DND-41 (cell line): ENCODE measurements at places on chromosomes 3 and 15.
A peak's percentile ranks its signal among the peaks of the same experiment; 100 is the strongest.

GRCh38 chr15:56036546-56037067, 43.2 kb upstream of the NEDD4 start:
- no peak for DNase-seq

DNA sequence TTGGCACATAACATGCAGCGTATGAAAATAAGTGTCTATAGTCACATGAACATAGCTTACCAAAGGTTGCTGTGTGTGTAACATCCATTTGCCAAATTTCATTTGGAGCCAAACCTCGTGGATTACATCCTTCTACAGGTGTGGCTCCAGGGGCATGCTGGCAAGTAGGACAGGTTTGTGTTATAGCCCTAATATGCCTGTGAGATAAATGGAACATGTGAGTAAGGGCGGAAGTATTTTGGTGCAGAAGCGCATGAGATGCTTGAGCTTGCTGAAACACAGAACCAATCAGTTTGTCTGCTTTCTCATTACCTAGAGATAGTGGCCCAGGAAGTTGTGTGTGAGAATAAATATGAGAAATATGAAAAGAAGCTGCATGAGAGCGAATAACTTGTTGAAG, 21.8 kb upstream of the XCR1 start:
- no peak for DNase-seq

GRCh38 chr3:9862391-9863057, 17.5 kb downstream of the CIDEC start:
- DNase-seq, result no peak

GRCh38 chr3:197355713-197356112, 57.3 kb upstream of the DLG1 start:
- no peak for DNase-seq

GRCh38 chr3:185585518-185585858, 607 bp upstream of the SENP2 start:
- no peak for DNase-seq

- no peak for DNase-seq
These were observed 109.5 kb upstream of the PLXNA1 start for GRCh38 chr3:126873416-126873815.

DNA sequence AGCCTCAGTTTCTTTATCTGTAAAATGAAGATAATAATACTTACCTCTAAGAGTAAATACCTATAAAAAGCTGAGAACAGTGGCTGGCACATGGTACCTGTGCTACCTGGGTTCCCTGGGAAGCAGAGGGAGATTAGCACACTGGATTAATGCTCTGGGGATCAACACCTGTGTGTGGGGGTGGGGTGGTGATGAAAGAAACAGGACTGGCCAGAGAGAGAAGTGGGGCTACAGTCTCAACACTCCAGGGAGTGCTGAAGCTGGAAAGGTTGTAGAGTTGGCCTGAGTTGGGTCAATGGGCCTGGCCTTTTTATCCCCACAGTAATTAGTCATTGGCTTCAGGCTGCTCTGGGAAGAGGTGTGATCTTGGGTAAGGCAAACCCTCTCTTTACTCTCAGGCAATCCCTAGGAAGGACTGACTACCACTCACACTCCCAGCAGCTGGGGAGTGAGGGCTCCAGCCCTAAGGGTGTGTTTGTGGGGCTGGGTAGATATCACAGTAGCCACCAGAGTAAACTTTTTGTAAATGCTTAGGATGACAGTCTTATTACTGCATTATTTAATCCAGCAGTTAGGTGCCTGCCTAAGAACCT, 102.5 kb downstream of the SV2B start:
- DNase-seq, result no peak

GRCh38 chr15:49270541-49271421, 100.7 kb downstream of the GALK2 start:
- no peak for DNase-seq

DNA sequence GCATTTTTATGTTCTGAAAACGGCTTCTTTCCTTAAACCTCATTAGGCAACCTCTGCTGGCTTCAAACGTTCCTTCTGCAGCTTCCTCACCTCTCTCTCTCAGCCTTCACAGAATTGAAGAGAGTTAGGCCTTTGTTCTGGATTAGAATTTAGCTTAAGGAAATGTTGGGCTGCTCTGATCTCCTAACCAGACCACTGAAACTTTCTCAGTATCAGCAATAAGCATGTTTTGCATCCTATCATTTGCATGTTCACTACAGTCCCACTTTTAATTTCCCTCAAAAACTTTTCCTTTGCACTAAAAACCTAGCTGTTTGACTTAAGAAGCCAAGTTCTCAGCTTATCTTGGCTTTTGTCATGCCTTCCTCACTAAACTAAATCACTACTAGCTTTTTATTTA, 49.5 kb downstream of the SMARCC1 start:
- DNase-seq, result no peak

- no peak for DNase-seq
These were observed 104.0 kb upstream of the MYRIP start for GRCh38 chr3:39705351-39705900.

DNA sequence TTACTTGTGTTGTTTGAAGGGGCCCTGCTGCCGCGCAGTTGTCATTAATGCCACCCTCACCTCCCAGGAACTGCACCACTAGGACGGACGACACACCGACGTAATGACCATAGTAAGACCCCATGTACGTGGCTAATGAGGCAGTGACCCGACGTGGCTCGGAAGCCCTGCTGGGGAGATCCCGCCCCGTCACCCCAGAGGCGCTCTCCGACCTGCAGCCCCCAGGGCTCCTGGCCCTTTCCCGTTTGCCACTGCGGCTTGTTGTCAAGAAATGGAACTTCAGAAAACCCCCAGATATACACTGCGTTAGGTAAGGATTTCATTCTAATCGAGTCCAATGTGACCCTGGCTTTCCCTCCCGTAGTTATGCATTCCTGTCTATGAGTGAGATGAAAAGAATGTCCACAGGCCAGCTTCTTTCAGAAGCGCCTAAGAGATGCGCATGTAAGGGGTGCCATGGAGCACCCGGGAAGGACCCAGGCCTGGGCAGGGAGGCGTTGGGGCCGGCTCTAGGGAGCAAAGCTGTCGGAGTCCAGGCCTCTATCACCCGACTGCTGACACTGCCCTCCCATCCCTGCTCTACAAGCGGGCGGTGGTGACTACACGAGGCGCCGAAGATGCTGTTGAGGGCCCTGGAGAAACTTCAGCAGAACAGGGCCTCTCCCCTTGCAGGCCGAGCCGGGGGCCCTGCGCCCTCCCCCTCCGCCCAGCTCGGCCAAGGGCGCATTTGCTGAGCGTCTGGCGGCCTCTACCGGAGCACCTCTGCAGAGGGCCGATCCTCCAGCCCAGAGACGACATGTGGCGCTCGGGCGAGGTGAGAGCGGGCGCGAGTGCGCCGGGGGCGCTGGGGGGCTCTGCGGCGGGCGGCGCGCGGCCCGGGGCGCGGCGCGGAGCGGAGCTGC, at the start of gene GABRA5:
Gene GABRA5 (plus strand): TSS at position 765 of the 902 bp plus-strand sequence. CDS start 2,187 bp downstream, outside the sequence.
- no peak for DNase-seq

- no peak for DNase-seq
These were observed 18.6 kb upstream of the TRPC1 start for GRCh38 chr3:142705198-142705597.

DNA sequence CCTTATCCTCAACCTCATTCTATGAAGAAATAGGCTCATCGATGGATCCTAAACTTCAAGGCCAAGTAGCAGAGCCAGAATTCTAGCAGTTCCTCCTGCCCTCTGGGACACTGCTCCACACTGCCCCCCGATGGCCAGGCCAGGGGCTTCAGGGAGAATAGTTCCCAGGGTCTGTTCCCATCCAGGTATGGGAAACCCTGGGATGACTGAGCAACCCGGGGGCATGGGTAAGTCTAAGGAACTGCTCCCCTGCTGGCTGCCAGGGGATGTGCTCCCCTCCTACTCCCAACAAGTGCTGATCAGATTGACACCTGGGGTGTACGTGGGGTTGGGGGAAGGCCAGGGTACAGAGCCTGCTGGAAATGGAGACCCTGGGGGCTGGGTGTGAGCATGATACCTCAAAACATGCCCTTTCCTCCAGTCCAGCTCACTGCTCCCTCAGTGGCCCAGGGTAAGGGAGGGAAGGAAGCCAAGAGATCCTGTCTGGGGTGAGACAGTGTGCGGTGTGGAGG, 7.6 kb downstream of the ULK3 start:
- DNase-seq, result peak; percentile 50

DNA sequence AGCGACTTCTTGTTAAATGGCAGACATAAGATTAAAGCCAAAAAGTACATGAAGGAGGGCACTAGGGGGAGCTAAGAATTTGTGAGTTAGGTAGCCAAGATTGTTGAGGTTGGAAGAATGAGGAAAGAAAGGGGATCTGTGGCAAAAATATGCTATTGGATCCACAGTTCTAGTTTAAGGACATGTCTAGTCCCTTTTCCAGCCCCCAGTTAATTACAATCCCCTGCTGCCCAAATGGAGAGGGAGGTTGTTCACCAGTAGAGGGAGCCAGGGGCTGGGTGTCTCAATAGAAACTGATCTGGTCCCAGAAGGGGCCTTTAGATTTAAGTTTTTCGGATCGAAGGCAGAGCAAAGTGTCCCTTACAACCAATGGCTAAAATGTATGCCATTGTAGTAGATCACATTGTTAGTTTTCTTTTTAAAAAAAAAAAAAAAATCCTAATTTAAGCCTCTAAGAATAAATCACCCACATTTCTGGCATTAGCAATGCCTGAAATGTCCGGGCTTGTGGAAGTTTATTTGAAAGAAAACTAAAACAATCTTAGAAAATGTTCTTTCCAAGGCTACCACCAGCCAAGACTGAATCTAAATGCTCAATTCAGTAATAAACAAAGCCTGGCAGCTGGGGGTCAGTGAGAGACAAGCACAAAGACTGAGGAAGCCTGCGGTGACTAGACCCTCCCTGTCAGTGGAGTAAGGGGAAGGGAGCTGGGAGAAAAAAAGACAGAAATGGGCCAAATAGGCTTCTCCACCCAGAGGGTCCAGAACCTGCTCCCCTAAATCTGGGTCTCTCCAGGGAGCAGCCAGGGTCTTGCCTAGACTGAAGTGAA, 7.1 kb downstream of the COL8A1 start:
- no peak for DNase-seq

DNA sequence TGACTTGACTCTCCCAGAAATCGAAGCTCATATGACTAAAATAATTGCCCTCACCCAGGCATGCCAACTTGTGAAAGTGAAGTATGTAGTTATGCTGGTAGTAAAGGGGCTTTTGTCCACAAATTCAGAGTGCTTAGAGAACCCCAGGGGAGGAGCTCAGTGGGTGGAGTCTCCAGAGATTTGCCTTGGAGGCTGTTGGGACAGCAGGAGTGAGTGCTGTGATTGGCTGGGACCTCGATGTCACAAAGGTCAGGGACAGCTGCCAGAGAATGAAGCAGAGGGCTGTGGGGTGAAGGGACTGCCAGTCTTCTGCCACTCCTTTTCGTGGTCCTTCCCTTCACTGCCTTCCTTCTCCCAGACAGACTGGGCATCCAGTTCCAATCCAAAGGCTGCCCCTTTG, 49.8 kb downstream of the ZNF445 start:
- no peak for DNase-seq

GRCh38 chr3:195239121-195239520, 31.8 kb downstream of the XXYLT1 start:
- no peak for DNase-seq

GRCh38 chr3:184299488-184300377, 692 bp downstream of the PSMD2 start:
- no peak for DNase-seq

- DNase-seq, result no peak
These were observed 315.7 kb upstream of the GADL1 start for GRCh38 chr3:31210068-31210645.

DNA sequence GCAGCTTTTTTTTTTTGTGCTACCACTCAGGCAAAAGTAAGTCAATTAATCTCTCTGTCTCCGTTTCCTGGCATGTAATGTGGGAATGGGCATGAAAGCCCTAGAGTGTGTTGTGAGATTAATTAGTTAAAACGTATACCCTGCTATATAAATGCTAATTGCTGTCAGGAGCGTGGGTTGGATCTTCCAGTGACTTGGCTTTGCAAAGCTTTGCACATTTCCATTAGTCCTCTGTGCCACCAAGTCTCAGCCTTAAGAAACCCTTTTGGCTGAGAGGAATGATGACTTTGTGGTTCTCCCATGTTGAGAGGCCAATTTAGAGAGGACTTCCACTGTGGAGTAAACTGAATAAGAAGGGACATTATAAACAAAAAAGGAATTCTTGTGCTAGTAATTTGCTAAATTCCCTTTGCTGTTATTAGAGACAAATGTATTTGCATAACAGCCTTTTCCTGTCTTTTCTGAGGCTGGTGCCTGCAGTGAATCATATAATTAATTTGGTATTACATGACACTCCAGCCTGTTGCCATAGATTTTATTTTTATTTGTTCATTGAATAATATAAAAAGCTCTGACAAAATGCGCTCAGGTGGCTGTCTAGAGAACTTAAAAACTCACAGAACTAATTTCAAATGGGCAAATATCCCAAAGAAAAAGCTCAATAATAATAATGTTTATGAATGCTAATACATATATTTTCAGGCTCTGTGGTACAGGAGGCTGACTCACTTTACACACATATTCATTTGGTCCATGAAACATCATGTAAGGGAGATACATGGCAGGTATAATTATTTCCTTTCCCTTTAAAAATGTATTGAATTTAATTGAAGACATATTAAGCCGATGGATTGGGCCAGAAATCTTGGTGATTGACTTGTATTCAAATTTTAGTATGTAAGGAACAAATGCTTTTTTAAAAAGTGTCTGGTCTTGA, 82.7 kb downstream of the IL1RAP start:
- DNase-seq, result no peak

DNA sequence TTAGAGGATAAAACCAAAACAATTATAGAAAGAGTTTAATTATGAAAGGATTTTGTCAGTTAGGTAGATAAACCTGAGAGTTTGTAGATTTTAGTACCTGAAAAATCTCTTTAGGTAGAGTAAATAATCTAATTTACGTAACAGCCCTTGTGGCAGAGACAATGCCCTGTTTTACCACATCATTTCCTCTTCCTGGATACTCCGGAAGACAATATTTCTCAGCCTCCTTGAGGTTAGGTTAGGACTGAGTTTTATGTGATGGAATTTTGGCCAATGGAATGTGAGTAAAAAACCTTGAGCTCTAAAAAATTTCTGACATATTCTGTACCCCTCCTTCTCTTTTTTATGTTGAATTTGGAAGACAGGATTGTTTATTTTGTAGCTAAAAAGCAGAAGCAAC, 50.7 kb upstream of the TPRG1 start:
- no peak for DNase-seq

GRCh38 chr15:99149366-99149765, 44.5 kb downstream of the SYNM start:
- DNase-seq, result no peak

GRCh38 chr3:184289426-184289938, 9.6 kb upstream of the PSMD2 start:
- peak; percentile 73 for DNase-seq

GRCh38 chr15:44308889-44309288, 20.4 kb downstream of the GOLM2 start:
- no peak for DNase-seq

- DNase-seq, result no peak
These were observed 45.1 kb upstream of the PLXND1 start for GRCh38 chr3:129651435-129652202.

- no peak for DNase-seq
These were observed 372.6 kb upstream of the NR2F2 start for GRCh38 chr15:95957861-95958260.
